Activated CD8-positive, alpha-beta memory T cell treated with anti-CD3 and anti-CD28 coated beads for 1 hour (primary cell): ENCODE measurements at places on chromosomes 5 and 9.

- no peak for DNase-seq
These were observed 56.1 kb downstream of the MED10 start for GRCh38 chr5:6322163-6322713.

GRCh38 chr9:129851821-129852220, 16.6 kb downstream of the USP20 start:
- DNase-seq: no peak

- no peak for DNase-seq
These were observed 295.3 kb upstream of the SLC24A2 start for GRCh38 chr9:20084125-20084524.

GRCh38 chr5:91401175-91401574, 18.1 kb upstream of the ARRDC3 start:
- DNase-seq: no peak

GRCh38 chr9:95107001-95107749, 210.3 kb downstream of the FANCC start:
- DNase-seq: no peak

DNA sequence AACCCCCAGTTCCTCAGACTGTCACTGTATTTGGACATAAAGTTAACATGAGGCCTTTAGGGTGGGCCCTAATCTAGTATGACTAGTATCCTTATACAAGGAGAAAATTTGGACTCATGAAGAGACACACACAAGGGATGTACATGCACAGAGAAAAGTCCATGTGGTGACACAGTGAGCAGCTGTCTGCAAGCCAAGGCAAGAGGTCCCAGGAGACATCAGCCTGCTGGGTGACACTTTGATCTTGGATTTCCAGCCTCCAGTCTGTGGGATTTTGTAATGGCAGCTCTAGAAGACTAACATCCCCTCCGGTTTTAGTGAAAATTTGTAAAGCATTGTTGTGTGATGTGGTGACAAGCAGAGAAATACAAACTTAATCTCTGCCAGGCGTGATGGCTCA, 66.1 kb downstream of the RAI14 start:
- DNase-seq: no peak

DNA sequence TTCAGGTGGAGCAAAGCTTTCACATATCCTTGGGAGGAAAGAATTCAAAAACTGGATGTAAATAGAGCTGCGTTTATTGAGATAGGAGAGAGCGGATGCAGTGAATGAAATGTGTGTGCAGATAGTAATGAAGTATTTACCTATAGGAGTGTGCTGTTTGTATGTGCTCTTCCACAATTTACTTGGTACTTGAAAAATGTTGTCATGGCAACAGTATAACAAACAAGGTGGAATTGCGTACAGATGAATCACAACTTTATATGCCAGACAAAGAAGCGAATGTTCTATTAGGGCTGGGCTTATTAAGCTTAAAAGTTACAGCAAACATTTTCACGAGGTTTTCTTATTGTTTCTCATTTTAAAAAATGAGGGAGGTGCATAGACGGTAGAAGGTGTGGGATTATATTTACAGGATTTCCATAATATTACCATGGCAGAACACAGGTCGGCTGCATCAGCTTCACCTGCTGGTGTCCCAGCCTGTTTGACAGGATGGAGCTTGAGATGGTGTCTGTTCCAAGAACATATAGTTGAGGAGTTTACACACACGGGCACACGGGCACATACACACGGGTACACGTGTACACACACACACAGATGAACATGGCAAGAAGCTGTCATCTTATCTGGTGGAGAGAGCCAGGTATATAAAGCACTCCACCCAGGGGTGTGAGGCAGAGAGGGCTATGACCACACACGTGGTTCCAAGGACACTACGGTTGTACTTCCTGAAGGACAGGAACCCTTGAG, 155.7 kb downstream of the RMI1 start:
- DNase-seq: no peak

DNA sequence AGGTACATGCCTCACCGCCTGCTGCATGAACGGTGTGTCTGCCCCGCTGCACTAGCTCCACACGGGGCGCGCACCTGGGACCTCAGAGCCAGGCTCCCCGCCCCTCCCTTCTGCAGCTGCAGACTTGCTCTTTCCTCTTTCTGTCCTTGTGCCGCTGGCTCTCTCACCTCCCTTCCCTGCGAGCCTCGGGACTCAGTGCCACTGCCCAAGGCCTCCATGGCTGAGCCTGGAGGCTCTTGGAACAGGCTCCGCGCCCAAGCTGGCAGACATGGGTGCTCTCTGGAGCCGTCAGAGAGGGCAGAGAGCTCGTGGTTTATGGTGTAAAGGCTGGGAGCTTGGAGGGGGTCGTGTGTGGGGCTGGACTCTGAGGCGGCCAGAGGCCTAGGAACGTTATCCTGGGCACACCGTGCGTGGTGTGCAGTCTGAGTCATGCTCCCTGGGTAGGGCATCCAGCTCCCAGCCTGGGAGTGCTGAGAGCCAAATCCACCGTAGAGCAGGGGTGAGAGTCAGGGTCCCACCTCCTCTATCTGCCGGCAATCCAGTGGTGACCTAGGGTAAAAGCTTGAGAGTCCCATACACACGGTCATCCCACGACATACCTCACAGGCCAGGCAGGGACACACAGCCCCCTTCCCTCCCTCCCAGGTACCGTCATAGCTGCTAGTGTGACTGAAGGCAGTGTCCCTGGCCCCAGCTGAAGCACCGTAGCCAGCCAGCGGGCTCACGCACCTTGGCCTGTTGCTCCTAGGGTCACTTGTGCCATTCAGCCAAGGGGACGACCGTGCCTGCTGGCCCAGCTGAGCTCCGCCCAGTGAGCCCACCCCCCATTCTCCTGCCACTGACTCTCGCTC, 22.4 kb downstream of the GOLGA2 start:
- no peak for DNase-seq

DNA sequence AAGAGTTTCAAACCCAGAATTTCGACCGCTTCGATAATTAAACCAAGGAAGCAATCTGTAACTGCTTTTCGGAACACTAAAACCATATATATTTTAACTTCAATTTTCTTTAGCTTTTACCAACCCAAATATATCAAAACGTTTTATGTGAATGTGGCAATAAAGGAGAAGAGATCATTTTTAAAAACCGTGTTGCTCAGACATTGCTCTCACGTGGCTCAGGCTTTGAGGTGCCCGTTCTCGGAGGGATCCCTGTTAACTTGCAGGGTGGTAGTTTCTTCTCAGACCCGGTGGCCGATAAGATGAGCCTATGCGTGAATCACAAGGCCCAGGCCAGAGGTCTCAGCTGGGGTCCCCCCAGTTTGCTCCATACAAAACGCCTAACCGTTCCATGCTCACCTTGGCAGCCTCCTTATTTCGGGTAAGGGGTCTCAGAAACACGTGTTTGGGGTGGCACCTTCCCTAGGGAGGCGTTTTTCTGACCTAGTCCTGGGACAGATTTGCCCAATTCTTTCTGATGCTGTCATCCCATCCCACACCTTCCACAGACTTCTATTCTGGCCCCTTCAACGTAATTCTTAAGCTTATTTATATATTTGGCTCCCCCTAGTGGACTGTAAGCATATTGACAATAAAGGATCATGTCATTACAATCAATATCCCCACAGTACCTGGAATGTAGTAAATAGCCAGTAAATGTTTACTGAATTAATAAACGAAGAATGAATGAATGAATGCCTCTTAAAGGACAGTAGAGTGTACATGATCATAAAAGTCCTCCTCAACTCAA, 48.1 kb downstream of the THBS4 start:
- no peak for DNase-seq

GRCh38 chr9:71876829-71877228, 34.2 kb downstream of the ABHD17B start:
- no peak for DNase-seq

GRCh38 chr9:115328228-115328627, 210.3 kb upstream of the TNC start:
- no peak for DNase-seq

GRCh38 chr5:96733771-96734500, 71.8 kb downstream of the CAST start:
- no peak for DNase-seq

DNA sequence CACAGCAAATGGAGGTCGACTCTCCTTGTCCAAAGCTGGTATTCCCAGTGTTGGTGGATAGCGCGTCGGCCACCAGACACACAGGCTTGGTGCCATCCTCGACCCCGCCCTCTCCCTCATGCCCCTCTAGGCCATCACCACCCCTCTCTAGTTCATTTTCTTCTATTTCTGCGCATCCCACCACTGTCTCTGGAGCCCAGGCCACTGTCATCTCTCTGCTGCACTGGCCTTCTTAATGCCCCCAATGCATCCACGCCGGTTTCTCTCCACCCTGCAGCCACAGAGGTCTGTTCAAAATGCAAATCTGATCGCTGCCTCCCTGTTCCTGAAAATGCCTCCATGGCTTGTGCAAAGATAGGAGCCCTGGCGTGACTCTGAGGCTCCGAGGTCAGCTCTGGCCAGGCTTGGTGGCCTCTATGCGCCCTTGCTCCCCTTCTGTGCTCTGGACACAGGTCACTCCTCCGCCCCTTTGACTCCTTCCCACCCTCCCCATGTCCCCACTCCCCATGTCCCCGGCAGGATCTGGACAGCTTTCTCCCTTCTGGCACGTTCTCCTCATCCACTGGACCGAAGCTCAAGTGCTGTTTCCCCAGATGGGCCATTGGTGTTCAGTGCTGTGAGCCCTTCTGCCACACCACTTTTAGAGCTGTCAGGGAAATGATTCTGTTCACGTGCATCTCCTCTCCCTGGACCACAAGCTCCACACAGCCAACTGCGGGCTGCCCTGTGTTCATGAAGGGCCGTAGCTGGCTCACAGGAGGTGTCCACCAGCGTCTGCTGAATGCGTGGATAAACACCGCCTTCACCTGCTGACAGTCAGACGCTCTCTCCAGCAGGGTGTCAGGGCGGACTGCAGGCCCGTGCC, 59.5 kb upstream of the RNF130 start:
- DNase-seq: no peak

DNA sequence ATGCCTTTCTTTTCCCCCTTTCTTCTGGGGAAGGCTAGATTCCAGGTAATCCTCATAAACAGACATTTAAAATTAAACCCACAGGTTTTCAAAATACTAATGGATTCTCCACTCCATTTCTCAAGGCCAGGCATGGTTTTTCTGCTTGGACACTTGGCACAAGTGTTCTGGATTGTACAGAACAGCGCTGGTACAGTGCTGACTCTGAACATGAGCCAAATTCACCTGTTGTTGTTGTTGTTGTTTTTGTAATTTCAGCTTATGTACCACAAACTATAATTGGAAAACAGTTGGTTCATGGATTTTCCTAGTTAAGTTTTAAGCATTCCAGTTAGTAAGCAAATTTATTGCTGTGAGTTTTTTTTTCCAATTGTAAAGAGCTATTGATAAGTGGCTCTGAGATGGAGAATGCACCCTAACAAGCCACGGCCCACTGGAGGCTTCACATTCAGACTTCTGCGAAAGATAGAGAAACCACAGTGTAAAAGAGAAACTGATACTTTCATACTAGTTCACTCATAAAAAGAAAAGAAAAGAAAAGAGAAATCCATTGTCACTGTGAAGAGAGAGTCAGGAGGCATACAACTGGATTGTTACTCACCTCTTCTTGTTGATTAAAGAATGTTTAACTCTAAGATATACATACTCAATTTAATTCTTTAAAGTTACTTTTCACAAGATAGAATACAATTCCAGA, 16.2 kb upstream of the ITGA1 start:
- no peak for DNase-seq

DNA sequence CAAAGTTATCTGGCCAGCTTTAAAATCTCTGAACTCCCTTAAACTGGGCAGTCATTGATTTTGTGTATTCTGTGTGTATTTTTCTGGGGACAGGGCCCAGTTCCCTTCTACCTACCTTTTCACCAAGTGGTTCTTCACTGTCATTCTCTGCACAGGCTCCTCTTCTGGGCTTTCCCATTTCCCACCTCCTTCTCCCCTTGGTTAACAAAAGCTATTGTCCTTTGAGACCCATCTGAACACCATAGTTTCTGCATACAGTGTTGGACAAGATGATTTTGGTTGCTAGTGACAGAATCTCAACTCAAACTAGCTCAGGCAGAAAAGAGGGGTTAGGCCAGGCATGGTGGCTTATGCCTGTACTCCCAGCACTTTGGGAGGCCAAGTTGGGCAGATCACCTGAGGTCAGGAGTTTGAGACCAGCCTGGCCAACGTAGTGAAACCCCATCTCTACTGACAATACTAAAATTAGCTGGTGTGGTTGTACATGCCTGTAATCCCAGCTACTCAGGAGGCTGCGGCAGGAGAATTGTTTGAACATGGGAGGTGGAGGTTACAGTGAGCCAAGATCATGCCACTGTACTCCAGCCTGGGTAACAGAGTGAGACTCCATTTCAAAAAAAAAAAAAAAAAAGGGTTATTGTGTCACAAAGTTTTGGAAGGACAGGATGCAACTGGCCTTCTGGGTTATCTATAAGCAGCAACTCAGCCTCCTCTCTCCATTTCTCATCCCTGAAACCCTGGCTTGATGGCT, 31.0 kb upstream of the ANKRD34B start:
- no peak for DNase-seq

- DNase-seq: no peak
These were observed 199.4 kb downstream of the AUH start for GRCh38 chr9:91162311-91162710.

GRCh38 chr9:10706788-10707187, 94.0 kb upstream of the PTPRD start:
- no peak for DNase-seq

DNA sequence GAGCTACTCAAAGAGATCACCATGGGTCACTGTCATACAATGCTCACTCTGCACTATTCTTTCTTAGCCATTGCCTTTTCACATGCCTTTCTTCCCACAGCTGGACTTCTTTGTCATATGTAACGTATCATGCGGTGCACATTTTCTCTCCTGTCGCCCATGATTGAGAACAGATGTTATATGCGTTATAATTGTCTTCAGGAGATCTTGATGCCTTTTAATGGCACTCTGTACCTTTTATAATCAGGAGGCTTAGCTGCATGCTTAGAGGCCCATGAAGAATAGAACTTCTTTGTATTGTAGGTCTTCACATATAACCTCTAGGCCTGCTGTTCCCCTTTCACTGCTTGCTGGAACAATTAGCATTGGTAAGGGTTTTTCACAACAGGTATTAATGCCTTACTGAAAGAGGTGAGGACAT, 436.1 kb downstream of the CDH10 start:
- no peak for DNase-seq

DNA sequence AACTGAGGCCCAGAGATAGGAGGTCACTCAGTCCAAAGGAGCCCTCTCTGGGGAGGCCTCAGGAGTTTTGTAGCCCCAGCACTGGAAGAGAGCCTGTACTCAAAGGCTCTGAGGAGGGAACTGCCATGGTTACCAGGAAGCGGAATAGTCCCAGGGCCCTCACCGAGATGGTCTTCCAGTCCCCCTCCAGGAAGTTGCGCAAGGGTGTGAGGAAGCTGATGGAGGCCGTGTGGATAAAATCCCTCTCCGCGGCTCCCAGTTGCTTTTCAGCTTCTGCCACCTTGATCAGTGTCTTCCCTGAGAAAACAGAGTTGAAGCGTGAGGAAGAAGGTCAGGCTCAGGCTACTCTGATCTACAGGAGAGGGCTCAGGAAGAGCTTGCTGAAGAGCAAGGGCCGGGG, 13.5 kb downstream of the SH3GLB2 start:
- DNase-seq: no peak
